ENCODE measurements at places on chromosomes 5 and 9.

- DNase-seq = no peak
Measured at GRCh38 chr9:14485366-14485765, 171.4 kb upstream of the NFIB start.

DNA sequence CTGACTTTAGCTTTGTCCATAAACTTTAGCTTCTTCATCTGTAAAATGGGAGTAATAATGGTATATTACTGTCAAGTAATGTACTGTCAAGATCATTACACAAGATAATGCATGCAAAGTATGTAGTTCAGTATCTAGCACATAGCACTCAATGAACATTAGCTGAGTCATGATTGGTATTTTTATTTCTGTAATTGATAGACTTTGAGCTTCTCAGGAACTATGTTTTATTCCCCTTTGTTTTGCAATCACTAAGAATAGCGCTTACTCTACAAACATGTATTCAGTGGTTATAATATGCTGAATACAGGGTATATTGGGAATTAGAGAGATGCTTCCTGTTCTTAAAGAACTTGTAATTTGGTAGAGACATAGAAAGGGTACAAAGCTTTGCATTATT, 142.3 kb upstream of the KLF9 start:
- DNase-seq = no peak

DNA sequence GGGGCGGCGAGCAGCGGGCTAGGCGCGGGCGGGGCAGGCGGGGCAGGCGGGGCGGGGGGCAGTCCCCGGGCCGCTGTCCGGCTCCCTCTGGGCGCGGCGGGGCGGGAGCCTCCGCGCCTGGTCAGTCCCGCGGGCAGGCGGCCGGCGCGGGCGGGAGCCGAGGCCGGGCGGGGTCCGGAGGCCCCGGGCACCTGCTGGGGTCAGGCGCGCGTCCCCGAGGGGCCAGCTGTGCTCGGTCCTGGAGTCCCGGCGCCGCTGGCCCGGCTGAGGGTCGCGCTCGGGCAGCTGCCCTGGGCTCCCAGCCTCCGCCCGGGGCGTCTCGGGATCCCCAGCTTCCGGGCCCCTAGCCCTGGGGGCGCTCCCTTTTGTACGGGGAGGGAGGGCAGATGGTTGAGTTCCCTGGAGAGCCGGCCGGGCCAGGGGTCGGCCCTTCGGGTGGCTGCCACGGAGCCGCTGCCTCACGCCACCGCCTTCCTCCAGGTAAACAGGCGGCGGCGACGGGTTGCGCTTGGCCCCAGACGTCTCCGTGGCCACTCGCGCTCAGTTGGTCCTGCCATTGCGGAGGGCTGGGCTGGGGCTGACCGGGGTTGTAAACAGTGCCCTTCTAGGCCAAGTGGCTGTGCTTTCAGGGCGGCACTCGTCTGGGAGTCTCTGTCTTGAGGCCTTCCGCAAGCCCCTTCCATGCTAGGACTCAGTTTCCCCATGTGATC, 473 bp downstream of the ZBTB34 start:
- DNase-seq = peak; percentile 24

GRCh38 chr9:100379862-100380261, 27.1 kb upstream of the TEX10 start:
- DNase-seq = no peak

GRCh38 chr5:66617991-66618768, 22.0 kb downstream of the MAST4 start:
- DNase-seq = no peak

- DNase-seq = no peak
Measured at GRCh38 chr9:110030632-110031031, 177.3 kb downstream of the C9orf152 start.

DNA sequence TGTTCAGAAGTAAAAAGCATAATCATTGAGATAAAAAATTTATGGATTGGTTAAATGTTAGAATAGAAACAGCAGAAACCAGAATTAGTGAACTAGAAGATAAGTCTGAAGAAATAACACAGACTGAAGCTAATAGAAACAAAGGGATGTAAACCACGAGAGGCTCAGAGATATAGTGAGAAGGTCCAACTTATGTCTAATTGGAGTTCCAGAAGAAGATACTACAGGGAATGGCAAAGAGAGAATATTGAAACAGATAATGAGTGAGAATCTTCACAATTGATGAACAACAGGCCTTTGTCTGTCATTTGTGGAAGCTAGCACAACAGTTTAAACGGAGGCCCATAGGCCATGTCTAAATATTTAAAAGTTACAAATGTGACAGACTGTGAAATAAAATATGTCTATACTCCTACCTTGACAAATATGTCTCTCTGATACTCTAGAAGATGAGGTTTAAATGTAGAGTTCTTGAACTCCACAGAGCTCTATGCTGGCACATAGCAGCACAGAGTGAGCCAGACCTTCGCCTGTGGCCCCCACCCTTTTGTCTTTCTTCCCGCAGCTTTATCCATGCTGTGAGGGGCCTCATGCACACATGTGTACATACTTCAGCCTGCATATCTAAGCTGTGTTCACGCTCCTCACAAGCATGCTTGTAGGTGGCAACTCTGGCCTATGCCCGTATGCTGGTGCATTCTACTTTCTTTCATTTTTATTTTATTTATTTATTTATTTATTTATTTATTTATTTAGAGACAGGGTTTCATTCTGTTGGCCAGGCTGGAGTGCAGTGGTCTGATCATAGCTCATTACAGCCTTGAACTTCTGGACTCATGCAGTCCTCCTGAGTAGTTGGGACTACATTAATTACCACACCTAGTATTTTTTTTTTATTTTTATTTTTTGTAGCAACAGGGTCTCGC, 45.0 kb upstream of the ABL1 start:
- DNase-seq = no peak

- DNase-seq = no peak
Measured at GRCh38 chr9:100720922-100721321, 143.0 kb downstream of the CAVIN4 start.

GRCh38 chr5:90802474-90803317, 244.1 kb downstream of the ADGRV1 start:
- no peak for DNase-seq

DNA sequence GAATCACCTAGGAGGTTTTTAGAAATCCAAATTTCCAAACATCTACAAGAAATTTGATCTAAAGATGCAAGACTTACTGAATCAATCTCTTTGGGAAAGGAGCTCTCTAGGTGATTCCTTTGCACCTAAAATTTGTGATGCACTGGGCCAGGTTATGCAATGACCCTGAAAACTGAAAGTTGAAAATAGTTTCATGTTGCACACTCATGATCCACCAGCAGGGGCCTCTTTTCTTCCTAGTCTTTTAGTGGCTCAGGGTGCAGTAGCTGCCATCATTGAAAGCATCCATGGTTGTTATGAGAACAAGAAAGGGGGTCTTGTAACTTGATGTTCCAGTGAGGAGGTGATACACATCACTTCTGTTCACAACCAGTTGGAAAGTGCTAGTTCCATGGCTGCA, 486.8 kb downstream of the PSAT1 start:
- no peak for DNase-seq

GRCh38 chr5:95526871-95527270, 27.9 kb downstream of the SKIC3 start:
- DNase-seq = no peak

- no peak for DNase-seq
Measured at GRCh38 chr5:52727576-52727975, 60.1 kb upstream of the ITGA1 start.

DNA sequence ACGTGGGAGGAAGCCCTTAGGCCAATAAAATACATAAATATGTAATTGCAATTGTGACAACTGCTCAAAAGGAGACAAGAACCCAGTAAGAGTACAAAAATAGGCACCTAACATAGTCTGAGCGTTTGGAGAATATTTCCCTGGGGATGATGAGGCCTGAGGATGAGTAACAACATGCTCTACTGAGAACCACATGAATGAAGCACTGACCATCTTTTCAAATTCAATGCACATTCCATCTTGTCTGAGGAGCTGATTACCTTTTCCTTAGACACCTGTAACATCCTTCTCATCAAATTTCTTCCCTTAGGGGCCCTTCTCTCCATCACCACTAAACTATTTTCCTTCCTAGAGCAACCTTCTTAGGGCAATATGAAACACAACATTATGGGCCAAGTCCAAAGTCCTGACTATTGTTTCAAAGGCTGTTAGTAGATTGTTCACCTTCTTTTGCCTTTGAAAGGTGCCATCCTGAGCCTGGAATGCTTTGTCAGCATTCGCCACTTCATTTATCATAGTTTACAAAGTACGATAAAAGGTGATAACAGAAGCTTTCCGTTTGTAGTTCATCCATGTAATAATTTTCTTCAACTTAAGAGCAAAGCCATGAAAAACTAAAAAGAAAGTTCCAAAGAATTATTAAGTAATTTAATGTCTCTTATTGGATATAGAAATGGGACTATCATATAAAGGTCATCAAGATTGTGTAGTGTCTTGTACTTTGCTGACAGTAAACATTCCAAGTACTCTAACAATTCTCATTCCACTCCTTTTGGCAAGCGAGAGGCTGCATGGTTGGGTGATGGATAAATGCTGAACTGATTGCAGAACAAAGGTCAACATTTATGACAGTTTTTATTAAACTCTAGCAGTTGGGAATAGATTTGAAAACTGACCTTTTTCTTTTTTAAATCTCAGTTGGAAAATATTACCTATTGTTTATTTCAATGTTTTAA, 471.3 kb downstream of the PDE4D start:
- no peak for DNase-seq

GRCh38 chr5:69213513-69214215, 21.0 kb upstream of the CDK7 start:
- no peak for DNase-seq

DNA sequence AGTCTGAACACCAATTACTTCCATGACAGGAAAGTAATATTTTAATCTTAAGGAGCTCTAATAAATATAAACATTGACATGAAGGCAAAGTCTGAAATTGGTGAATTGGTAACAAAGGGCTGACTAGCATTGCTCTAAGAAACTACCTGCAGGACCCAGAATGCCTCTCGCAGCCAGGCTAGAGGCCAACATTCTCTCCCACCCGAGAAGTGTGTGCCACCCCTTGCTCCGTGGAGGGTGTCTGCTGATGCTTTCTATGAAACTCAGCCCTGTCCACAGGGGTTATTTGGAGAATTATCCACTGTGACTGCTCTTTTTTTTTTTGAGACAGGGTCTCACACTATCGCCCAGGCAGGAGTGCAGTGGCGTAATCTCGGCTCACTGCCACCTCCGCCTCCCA, 81.4 kb downstream of the USP20 start:
- no peak for DNase-seq

- DNase-seq = no peak
Measured at GRCh38 chr9:69293156-69293555, 31.9 kb upstream of the ENTREP1 start.

GRCh38 chr5:108036482-108036881, 345.4 kb downstream of the FBXL17 start:
- no peak for DNase-seq

DNA sequence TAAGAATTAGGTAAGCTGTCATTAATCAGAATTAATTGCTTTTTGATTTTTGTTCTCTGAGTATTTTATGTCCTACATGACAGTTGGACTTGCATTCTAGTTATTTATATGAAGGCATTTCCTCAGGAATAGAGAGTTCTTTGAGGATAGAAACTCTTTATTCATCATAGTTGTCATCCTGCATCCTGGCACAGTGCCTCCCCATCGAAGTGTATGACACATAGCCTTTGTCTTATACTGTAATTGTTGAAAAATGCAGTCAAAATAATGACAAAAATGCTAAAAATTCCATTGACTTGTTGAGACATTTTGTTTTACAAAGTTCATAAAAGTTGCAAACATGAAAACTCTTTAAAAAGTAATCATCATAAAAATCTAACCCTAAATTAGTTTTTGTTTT, 36.5 kb downstream of the CFAP95 start:
- DNase-seq = no peak

GRCh38 chr5:138685193-138685745, 68.0 kb upstream of the CTNNA1 start:
- DNase-seq = no peak

- DNase-seq = no peak
Measured at GRCh38 chr9:88587182-88587581, 52.2 kb downstream of the NXNL2 start.

- DNase-seq = no peak
Measured at GRCh38 chr5:38417658-38418017, 138.8 kb downstream of the LIFR start.

DNA sequence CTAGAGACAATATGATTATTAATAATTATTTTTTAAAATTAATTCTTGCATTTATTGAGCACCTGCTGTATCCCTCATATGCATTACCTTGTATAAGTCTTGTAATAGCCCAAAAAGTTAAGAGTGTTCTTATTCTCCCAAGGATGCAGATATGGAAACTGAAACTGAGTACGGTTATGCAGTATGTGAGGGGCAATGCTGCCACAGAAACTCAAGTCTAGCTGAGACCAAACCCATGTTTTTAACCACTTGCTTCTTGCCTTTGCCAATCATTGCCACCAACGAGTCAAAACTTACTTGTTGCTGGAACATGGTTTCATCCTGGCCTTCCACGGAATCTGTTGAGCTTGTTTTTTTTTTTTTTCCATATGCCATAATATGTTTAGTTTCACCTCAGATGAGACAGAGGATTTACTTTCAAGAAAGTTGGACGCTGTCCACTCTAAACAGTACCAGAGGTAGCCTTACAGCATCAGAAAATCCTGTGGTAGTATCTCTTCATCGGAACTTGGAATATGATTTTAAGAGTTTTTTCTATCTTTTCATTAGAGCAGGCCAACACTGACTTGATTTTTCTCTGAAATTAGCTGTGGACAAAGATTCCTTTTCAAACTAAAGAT, 27.9 kb downstream of the DOCK8 start:
- no peak for DNase-seq

GRCh38 chr5:59598547-59598874, 295.0 kb downstream of the PDE4D start:
- no peak for DNase-seq

DNA sequence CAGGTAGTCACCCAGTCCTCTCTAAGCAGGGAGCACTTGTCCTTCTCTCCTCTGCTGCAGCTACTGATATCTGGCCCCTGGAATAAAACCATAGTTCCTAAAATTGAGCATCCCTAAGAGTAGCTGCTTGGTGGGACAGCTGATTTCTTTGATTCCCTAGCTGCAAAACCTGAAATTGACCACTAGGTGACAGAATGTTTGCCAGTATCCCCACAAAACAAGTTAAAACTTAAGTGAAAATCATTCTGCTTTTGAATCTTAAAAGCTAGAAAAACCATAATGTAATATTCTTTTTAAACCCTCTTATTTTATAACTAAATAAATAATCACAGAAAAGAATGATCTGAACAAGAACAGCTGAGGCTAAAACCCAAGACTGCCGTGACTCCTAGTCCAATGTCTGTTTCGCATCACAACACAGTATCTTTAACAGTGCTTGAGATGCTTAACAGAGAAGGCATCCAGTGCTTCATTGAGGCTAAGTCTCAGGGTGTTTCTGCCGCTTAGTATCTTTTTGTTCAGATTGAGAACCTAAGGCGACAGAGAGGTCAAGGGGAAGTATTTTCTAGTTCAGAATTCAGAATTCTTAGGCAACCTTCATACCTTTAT, 24.4 kb upstream of the TAL2 start:
- no peak for DNase-seq
